D721Med (cell line): ENCODE measurements at places on chromosomes 7 and 10.

- no peak for DNase-seq
Measured at GRCh38 chr7:64849924-64850499, 53.1 kb upstream of the ZNF273 start.

GRCh38 chr7:5662828-5663227 lies 118.6 kb downstream of the RNF216 start:
- no peak for DNase-seq

DNA sequence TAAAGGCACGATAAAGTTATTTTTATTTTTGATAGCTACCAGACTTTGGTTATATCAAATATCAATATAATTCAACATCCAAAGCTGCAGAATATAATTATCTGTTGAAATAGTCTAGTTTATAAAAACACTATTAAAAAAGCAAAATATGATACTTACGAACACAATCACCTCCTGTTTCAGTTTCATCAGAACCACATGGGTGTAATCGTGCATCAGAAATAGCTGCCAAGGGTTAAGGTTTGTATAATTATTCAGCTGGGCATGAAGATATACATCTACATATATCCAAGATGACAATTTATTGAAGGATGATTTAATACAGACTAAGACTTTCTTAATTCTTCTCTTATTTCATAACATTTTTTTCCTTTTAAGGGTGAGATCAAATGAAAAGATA lies 20.3 kb downstream of the VWDE start:
- no peak for DNase-seq

GRCh38 chr10:58070956-58071355 lies 196.7 kb downstream of the IPMK start:
- DNase-seq, result no peak

- no peak for DNase-seq
Measured at GRCh38 chr10:31769564-31769963, 159.1 kb downstream of the ARHGAP12 start.

GRCh38 chr10:123009105-123009820 lies 457 bp downstream of the ACADSB start:
- DNase-seq, result no peak

GRCh38 chr10:48430402-48430993 lies 124.0 kb downstream of the MAPK8 start:
- no peak for DNase-seq

DNA sequence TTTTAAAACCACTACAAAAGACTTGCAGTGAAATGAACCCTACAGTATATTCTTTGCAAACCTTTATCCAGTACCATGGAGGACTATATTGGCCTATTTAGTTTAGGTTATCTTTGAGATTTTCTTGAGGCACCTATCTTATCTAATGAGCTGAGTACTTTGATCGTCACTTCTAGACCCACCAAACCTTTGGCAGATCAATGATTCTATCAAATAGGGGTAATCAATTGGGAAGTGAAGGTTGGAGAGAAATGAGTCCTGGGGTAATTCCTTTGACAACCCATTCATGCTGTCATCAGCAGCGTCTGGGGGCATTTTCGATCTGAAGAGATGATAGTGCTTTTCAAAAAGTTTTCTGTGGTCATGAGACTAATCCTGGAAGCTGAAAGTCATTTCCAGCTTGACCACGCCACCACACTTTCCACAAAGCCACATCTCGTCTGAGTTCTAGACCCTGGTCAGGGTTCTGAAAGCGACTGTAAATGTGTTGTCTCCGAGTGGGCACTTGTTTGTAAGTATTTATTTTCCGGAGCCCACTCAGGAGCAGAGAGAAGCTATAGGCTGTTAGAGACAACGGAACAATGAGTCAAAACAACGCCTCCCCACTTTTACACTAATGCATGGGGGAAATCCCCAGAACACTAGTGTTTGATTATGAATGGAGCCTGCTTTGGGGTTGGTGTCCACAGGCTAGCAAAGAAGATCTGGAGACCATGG lies 4.8 kb downstream of the EGR2 start:
- no peak for DNase-seq

- DNase-seq, result no peak
Measured at GRCh38 chr7:115552766-115553165, 477.8 kb downstream of the TFEC start.

GRCh38 chr10:114631666-114632417 lies 26.2 kb downstream of the ABLIM1 start:
- no peak for DNase-seq

GRCh38 chr7:122750389-122750788 lies 47.7 kb upstream of the RNF148 start:
- no peak for DNase-seq

DNA sequence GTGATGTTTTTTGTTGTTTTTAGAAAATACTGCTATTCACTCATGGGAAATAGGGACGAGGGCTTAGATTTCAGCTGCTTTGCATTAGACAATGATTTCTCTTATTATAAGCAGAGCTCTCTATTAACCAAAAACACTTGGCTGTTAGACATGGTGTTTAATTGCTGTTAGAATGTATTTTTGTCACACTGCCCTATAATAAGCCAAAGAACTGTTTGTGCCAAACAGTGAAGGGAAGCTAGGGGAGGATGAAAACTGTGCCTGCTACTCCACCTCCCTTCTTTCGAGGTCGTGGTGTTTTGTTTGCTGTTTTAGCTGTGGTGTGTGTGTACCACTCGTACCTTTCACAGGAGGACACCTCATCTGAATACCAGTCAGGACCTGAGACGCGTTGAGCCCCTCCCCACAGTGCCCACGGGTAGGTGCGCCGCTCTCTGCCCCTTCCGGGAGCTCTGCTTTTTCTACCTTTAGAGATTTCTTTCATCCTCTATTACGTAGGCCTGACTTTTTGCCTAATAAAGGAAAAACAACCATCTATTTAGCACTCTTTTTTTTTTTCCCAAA lies 57.9 kb downstream of the CUX1 start:
- DNase-seq, result no peak

GRCh38 chr10:110414548-110415309 lies 83.0 kb upstream of the DUSP5 start:
- no peak for DNase-seq

- DNase-seq, result no peak
Measured at GRCh38 chr10:97128516-97129154, 57.1 kb downstream of the SLIT1 start.

GRCh38 chr10:95650232-95650631 lies 6.3 kb downstream of the ALDH18A1 start:
- DNase-seq, result no peak

- no peak for DNase-seq
Measured at GRCh38 chr7:81469869-81470723, 299.8 kb downstream of the HGF start.

- no peak for DNase-seq
Measured at GRCh38 chr7:86295526-86295925, 348.2 kb upstream of the GRM3 start.

- DNase-seq, result no peak
Measured at GRCh38 chr10:10418387-10418786, 599.3 kb upstream of the CELF2 start.

DNA sequence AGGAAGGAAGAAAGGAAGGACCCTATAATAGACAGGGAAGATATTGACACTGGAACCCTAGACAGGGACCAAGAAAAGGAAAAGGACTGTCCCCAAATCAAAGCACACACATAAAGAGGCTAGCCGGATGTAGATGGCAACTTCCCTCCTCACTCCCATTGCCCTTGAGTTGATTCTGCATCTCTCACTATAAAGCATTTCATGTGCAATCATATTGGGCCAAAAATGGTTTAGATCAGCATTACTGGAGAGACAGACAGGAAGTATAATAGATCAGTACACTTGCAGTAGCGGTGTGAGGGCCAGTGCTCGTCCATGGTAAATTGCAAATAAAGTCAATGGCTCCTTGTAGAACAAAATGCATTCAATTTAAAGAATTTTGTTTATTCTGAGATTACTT lies 8.4 kb downstream of the IFIT3 start:
- DNase-seq, result no peak

GRCh38 chr7:84009782-84010181 lies 184.8 kb downstream of the SEMA3A start:
- no peak for DNase-seq

- DNase-seq, result no peak
Measured at GRCh38 chr7:102828286-102828685, 79.5 kb downstream of the FAM185A start.

GRCh38 chr10:12027539-12027938 lies 15.1 kb downstream of the UPF2 start:
- DNase-seq, result no peak

DNA sequence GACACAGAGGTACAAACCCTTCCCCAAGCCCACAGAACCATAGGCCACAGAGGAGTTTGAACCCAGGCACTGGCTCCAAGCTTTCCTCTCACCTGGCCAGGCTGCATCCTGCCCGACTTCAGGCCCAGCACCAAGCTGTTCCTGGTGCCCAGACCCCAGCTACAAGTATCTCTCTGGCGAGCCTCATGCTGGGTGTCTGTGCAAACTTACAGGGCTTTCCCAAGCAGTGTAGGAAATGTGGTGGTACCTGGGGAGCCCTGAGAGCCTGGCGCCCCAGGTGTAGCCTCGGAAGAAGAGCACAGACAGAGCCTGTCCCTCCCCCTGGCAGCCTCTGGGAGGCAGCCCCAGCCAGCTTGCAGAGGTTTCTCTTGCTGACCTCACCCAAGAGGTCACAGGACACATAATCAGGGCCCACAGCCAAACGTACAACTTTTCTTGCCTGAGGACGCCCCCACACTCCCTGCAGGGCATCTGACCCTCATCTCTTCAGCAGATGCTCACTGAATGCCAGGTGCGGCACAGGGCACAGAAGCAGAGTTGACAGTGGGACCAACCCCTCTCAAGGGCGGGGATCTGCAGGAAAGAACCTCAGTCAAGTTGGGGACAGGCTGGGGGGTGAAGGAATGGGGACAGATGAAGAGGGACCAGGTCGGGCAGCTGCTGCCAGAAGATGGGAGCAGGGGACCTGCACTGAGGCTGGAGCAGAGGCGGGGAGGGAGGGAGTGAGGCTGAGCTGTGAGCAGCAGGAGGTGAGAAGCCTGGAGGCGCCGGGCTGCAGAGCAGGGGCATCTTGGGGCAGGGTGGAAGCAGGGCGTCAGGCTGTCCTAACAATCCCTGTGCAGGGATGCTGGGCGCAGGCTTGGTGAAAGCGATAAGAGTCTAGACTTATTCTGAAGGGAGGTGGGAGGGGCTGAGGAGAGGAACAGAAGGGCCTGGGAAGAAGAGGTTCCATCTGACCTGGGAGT lies 16.3 kb upstream of the MYL7 start:
- no peak for DNase-seq

GRCh38 chr10:124713679-124714255 lies 30.4 kb downstream of the FAM53B start:
- DNase-seq, result no peak

DNA sequence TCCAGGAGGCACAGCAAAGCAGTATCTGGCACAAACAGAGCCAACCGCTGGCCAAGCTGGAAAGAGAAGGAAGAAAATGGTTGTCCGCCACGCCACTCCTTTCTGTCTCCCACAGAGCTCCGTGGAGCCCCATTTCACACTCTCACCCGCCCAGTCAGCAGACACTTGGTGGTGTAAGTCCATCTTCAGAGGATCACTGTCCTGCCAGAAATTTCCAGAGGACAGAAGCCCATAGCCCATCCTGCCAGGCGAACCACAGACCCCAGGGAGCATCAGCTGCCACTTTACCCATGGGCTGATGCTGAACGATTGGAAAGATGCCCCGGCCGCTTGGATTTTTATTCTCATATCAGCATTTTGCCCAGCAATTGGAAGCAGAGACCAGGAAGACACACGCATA lies 144.7 kb upstream of the LYZL2 start:
- DNase-seq, result no peak

DNA sequence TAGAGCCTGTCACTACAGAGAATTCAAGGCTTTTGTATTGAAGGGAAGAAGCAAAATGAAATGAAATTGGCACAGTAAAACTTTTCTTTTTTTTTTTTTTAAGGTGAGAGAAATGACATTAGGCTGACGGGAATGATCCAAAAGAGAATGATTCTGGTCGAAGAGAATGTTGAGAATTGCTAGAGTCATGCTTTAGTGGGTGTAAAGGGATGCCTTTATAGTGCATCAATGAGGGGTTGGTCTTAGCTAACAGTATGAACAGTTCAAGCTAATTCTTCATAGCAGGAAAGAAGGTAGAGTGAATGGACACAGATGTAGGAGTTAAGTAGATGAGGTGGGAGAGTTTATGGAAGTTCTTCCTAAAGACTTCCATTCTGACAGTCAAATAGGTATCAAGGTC lies 32.3 kb upstream of the LSM8 start:
- no peak for DNase-seq

GRCh38 chr10:72390764-72391163 lies 36.0 kb upstream of the DNAJB12 start:
- no peak for DNase-seq

DNA sequence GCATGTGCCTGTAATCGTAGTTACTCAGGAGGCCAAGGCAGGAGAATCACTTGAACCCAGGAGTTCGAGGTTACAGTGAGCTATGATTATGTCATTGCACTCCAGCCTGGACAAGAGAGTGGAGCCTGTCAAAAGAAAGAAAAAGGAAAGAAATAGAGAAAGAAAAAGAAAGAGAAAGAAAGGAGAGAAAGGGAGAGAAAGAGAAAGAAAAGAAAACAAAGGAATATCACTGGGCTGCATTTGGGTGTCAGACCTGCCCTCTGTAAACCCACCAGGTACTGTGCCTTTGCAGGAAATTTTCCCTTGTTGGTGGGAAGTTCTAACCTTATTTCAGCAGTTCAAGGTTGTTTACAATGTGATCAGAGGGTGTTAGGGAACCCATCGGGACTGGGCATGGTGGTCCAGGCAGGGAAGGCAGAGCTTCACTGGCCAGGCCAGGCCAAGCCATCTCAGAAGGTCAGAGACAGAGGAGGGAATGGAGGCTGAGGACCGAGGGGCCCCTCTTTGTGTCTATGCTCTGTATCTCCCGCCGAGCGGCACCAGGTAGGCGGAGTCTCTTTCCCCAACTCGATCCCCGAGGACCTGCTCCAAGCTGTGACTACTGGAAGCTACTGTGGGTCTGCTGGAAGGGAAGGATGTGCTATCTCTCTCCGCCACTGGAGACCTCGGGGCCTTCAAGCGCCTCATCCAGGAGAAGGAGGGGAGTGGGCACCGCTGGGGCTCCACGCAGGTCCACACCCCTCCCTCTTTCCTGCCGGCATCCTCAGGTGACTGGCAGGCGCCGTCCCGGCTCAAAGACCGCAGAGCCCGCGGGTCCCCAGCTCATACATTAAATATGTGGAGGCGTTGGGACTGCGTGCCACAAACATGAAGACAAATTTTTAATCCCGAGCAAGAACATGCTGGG lies 15.2 kb upstream of the KAZALD1 start:
- DNase-seq, result no peak

GRCh38 chr7:148286150-148286549 lies 304.4 kb upstream of the C7orf33 start:
- DNase-seq, result no peak
